ENCODE measurements at places on chromosomes 7 and 10.

- peak; percentile 85 for DNase-seq
Observed at GRCh38 chr7:35037526-35038341, 449 bp upstream of the DPY19L1 start.

DNA sequence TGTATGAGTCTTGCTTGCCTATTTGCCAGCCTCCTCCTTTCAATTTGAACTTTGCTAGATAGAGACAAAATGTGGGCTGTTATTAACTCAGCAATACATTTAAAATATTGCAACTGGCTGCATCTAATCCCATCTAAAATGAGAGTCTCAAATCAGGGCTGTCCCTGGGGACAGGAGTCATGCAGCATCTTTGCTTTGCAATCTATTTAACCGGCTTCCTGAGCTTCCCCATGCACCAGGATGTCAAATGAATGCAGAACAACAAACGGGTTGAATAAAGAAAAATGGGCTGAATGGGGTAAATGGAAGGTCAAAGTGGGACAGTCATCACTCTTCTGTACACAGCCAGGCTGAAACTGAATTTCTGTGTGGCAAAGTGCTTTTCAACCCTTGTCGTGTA, 89.2 kb downstream of the AOAH start:
- DNase-seq = no peak

DNA sequence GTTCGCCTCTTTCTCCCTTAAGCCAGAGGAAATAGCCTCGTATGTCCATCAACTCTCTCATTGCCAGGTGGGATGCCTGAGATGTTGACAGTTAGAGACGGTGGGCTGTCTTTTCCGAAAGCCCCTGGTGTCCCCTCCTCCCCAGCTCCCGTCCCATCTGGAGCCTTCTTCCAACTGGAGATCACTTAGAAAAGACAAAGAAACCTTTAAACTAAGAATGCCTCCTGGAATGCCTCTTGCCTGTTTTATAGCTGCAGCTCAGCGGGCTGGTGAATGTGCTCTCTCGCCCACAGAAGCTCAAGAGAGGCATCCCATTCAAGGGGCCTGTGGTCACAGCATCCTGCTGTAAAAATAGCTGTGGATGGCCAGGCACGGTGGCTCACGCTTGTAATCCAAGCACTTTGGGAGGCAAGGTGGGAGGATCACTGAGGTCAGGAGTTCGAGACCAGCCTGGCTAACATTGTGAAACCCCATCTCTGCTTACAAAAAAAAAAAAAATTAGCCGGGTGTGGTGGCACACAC, 5.2 kb upstream of the MYL10 start:
- no peak for DNase-seq

DNA sequence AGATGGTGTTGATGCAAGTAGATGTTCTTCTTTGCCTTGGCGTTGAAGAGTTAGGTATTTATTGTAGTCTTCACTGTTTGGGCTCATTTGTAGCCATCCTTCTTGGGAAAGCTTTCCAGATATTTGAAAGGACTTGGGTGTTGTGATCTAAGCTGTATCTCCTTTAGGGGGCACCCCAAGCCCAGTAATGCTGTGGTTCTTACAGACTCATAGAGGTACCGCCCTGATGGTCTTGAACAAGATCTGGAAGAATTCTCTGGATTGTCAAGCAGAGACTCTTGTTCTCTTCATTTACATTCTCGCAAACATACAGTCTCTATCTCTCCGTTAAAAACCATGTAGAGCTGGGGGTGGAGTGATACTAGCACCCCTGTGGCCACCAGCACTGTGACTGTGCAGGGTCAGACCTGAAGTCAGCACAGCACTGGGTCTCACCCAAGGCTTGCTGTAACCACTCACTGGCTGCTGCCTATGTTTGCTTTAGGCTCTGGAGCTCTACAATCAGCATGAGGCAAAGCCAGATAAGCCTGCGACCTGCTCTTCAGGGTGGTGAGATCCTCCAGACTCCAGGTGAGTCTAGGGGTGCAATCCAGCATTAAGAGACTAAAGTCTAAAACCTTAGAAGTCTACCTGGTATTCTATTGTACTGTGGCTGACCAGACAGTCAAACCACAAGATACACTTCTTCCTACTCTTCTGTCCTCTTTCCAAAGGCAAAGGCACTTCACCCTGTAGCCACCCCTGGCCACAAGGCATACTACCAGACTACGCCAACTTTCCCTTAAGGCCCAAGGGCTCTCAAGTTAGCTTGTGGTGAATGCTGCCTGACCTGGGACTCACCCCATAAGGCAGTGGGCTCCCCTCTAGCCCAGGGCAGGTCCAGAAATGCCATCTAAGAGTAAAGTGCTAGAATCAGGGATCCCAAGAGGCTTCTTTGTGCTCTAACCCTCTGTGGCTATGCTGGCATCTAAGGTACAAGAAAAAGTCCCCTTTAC, 209.7 kb upstream of the TMEM196 start:
- DNase-seq = no peak

DNA sequence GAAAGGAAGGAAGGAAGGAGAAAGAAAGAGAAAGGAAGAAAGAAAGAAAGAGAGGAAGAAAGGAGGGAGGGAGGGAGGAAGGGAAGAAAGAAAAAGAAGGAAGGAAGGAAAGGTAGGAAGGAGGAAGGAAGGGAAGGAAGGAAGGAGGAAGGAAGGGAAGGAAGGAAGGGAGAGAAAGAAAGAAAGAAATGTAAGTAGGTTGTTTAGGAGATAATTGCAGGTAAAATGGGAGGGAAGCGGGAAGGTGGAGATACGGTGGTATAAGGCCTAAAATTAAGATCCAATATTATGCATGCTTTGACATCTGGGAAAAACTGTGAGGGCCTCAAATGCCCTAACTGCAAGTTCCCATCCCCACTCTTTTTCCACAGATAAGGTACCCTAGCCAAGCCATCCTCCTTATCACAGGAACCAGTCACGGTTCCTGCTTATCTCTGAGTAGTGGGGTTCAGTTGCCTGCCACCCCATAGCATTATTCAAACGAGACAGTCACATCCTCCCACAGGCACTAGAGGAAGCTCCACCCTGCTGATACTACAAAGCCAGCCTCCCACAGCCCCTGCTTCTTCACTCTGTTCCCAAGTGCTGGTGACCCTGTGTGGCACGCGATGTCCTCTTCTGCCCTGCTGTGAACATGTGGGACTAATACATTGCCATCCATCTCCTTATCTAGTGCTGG, 28.7 kb downstream of the ST8SIA6 start:
- peak; percentile 27 for DNase-seq

GRCh38 chr7:132045002-132045401, 488.6 kb upstream of the PODXL start:
- DNase-seq = no peak

- peak; percentile 100 for DNase-seq
Observed at GRCh38 chr7:36152756-36153570, at the start of gene EEPD1. Gene EEPD1, plus strand, starts transcription at chr7:36153254. Its CDS starts 1,071 bp downstream, at chr7:36154325.
